DMS153 (cell line): ENCODE measurements at places on chromosomes 12 and 14.
A peak's percentile ranks its signal among the peaks of the same experiment; 100 is the strongest.

DNA sequence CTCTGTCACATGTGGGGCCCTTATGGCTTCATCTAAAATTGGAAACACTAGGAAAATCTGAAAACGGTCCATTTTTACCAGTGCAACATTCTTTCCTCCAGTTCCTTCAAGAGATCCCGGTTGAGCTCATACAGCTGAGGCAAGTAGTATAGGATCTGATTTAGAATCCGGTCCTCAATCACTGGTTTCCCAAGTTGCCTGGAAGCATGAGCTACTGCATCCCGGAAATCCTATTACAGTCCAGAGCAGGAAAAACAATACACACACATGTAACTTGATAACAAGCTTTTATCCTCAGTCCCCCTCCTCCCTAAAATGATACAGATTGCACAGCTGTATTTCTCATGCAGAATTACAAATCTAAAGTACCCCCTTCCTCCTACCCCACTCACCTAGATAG lies 67.9 kb upstream of the NR2C1 start:
- DNase-seq, result no peak

DNA sequence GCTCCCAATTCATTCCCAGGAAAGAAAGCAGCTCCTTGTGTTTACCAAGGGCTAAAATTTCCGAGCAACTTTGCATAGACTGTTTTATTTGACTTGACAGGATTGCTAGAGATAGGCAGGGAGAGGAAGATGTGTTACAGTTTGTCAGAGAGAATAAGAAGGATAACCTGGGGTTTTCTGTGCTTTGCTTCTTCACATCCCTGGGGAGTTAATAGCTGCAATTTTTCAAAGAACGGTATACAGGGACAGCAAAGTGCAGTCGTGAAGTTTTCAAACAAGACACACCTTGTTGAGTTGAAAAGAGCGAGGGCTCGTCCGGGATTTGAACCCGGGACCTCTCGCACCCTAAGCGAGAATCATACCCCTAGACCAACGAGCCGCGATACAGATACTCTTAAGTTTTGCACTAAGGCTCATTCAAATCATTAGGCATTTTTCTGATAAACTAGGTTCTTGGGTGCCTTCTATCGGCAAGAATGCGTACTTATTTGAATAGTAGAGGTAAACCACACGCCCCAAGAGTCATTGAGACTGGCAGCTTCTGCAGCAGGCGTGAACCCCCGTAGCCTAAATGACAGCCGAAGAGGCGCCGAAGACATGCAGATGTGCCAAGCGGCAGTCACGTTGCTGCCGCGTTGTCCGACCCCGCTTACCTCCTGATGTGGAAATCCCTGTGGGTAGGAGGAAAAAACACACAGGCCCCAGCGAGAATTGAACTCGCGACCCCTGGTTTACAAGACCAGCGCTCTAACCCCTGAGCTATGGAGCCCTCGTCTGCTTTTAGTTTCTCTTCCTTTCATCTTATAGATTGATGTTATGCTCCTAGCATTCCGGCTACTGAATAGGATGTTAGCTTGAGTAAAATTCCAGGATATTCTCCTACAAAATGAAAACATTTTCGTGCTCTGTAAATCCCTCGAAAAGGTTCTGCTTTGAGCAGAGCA lies 22.2 kb upstream of the RNASE12 start:
- peak; percentile 94 for DNase-seq

- no peak for DNase-seq
Measured at GRCh38 chr12:20695232-20695631, at the start of gene SLCO1C1. TSS of gene SLCO1C1 (plus strand) at chr12:20695332. CDS start at chr12:20699577, 4,245 bp downstream.

DNA sequence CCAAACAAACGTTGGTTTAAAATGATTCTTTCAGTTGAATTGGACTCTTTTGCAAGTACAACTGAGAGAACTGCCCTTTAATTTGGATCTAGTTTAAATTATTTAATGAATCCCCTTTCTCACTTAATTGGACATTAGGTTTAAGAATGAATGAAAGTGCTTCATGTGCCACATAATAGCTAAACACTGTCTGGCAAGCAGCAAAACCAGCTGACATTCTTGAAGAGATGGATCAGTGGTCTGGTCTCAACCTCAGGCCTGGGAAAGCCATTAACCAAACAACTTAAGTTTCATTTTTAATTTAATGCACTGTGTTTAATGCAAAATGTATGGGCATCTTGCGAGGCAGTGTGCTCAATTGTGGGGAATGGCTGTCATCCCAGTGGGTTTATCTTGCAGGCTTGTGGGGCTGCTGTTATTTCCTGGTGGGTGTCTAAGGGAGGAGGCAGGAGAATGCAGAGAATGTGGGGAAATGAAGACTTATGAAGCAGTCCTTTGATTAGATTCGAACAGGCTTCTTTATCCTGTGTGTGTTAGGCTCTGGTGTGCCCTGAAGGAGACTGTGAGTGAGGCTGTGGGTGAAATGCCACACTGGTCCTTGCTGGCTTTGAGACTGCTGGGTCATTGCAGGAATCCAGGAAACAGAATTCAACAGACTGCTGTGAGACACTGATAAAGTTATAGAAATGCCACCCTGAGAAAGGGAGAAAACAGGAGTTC lies 144.1 kb upstream of the PELI2 start:
- no peak for DNase-seq

- no peak for DNase-seq
Measured at GRCh38 chr12:96196781-96197180, 2.6 kb downstream of the ELK3 start.
